ENCODE measurements at places on chromosomes 4 and X. TPM values are rescaled to one million over a fixed set of nuclear protein-coding genes. Genes with fewer than 3 reads are reported as not detected.

Gene ODAPH
- total RNA-seq, result not detected

Gene ARAP2
- total RNA-seq, result 42.5 TPM

Gene UGT2B11
- total RNA-seq, result not detected

Gene CPXCR1
- not detected for total RNA-seq

Gene MTM1
- total RNA-seq, result 18.7 TPM

Gene NR3C2
- total RNA-seq, result 3.1 TPM

Gene HS6ST2
- 0.19 TPM for total RNA-seq

Gene WDFY3
- total RNA-seq, result 0.96 TPM

Gene NUDT11
- total RNA-seq, result 2.6 TPM

Gene HAND2
- not detected for total RNA-seq
